ENCODE measurements at places on chromosomes 2 and 18.

DNA sequence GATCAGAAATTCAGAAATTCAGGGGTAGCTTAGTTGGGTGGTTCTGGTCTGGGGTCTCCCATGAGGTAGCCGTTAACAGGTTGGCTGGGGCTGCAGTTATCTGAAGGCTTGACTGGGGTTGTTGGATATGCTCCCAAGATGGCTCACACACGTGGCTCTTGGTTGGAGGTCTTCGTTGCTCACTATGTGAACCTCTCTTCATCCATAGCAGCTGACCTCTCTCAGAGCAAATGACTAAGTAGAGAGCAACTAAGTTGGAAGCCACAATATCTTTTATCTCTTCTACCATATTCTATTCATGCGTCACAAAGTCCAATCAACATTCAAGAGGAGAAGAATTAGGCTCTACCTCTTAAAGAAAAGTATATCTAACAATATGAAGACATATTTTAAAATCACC lies 38.7 kb upstream of the SERTAD2 start:
- peak; percentile 76 for DNase-seq

- DNase-seq, result no peak
Observed at GRCh38 chr2:47301277-47301618, 101.7 kb upstream of the MSH2 start.

DNA sequence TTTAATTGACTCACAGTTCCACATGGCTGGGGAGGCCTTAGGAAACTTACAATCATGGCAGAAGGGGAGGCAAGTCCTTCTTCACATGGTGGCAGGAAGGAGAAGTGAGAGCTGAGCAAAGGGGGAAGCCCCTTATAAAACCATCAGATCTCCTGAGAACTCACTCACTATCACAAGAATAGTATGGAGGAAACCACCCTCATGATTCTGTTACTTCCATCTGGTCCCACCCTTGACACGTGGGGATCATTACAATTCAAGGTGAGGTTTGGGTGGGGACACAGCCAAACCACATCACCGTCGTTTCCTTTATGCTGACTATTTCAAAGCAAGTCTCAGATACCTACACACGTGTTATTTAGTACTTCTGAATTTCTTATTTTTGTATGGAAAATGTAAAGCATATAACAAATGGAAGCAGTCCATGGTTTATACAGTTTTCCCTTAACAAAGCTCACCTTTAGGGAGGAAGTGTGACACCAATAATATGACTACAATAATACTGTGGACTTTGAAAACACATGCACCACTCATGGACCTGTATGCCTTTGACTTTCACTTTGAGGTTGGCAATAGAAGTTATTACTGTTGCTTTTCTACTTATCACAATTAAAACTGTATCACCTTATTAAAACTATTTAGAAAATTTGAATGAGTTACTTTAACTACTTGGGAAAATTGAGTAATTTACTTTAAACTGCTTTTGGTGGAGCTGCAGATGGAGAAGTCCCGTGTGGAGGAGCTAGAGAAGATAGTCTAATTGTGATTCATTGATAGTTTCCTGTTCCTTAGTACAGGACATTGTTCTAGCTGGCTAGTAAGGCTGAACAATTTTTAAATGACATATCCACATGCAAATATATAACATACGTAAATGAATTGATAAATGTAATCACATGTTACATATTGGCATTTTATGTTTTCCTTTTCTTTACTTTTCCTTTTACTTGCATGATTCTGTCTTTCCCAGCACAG lies 37.3 kb downstream of the MTCL1 start:
- DNase-seq, result no peak

- DNase-seq, result no peak
Observed at GRCh38 chr2:37872192-37872750, 52.8 kb upstream of the RMDN2 start.

GRCh38 chr2:70482401-70482800 lies 71.2 kb downstream of the TGFA start:
- DNase-seq, result peak; percentile 25

GRCh38 chr18:57585855-57586250 lies 649 bp downstream of the FECH start:
- no peak for DNase-seq

DNA sequence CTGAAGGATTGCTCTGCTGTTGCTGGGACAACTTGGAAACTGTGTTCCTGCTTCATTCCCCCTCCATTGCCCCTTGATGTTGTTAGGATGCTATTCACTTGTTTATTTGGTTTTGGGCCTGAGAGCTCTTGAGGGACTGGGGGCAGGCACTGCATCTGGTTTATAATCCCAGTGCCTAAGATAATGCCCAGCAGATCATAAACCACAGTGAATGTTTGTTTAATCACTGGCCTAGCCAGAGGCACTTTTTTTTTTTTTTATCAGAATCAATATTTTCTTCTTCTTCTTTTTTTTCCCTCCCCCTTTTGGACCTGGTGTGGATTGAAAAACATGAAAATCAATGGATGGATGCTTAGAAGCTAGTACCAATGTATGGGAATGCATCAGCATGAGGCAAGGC lies 38.1 kb downstream of the KCNS3 start:
- no peak for DNase-seq
